ENCODE measurements at places on chromosomes 2 and 18. TPM values are rescaled to one million over a fixed set of nuclear protein-coding genes. Genes with fewer than 3 reads are reported as not detected.

- DNase-seq = no peak
Observed at GRCh38 chr2:215332872-215333595, 21.2 kb downstream of the ATIC start.

DNA sequence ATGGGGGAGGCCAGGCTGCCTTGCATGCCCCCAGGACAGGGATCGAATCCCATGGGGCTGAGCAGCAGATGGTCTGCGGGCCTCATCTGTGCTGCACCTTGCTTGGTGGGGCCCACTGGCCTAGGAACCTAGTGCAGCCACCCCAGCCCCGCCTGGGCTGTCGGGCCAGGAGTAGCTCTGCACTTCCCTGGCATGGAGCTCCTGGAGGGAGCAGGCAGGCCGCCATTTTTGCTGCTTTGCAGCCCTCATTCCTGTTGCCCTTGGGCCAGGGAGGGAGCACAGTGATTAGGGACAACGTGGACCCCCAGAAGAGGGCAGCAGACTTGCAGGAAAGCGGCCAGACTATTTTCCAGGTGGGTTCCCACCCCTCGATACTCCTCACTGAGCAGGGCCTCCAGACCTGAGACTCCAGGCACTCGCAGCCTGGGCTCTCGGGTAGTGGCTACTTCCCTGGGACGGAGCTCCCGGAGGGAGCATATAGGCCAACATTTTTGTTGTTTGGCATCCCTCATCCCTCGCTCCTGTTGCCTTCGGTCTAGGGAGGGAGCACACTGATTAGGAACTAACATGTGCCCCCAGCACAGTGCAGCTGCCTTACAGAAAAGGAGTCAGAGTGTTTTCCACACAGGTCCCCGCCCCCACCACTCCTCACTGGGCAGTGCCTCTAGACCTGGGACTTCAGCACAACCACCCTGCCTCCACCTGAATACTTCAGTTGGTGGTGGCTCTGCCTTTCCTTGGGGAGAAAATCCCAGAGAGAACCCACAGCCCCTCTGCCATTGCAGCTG is 99.5 kb downstream of the MAIP1 start:
- no peak for DNase-seq

TBR1 gene
- total RNA-seq = not detected

PDE11A gene
- 2.2 TPM for total RNA-seq

UPP2 gene
- total RNA-seq = not detected

Data from ureter (tissue), 1 donor.